NT2/D1 (cell line): ENCODE measurements at places on chromosomes 4 and X.
A peak's percentile ranks its signal among the peaks of the same experiment; 100 is the strongest.

GRCh38 chr4:83083925-83084475 is 30.5 kb downstream of the PLAC8 start:
- DNase-seq: no peak

- DNase-seq: no peak
These were observed 61.4 kb downstream of the HTRA3 start for GRCh38 chr4:8330821-8331574.

- DNase-seq: no peak
These were observed 957.9 kb upstream of the PRKX start for GRCh38 chrX:4671344-4671743.

GRCh38 chrX:80808881-80809411 is 731 bp downstream of the BRWD3 start:
- DNase-seq: no peak

GRCh38 chr4:72641611-72642010 is 72.6 kb upstream of the ADAMTS3 start:
- no peak for DNase-seq

- no peak for DNase-seq
These were observed 61.9 kb upstream of the MTM1 start for GRCh38 chrX:150506486-150506885.

DNA sequence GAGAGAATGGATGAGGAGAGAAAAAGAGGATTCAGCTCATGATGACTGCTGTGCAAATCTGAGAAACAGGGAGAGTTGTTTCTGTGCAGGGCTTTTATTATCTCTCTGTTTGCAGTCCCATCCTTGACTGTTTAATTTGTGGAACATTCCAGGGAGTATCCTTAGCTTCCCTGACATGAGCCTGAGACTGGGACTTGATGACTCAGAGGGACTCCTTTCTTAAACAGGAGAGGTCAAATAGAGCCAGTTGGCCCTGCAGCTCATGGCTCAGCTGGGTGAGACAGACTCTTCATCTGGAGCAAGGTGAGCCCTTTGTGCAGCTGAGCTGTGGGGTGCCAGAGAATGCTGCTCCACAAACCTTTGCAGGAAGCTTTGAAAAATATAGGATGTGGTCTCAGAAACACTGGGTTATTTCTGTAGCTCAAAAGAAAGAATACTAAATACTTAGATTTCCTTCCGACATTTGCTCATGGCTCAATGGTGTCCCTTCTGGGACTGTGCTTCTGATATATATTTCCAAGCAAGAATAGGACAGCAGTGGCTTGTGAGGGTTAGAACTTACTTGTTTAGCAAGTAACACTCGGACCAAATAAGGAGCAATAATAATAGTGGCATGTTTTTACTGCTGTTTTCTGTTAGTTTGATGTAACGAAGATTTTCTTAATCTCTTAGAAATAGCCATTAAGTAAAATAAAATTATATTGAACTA is 14.5 kb downstream of the ARHGAP24 start:
- no peak for DNase-seq

DNA sequence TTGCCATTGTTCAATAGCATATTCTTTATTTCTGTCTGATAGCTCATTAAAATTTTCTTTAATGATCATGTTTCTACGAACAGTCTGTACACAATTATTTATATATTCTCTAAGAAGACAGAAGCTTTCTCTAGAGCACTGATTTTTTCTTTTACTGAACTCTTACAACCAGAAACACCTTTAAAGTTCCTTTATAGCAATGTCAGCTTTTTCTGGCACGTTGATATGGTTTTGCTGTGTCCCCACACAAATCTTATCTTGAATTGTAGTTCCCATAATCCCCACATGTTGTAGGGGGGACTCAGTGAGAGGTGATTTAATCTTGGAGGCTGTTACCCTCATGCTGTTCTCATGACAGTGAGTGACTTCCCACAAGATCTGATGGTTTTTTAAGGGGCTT is 299.4 kb downstream of the PPARGC1A start:
- DNase-seq: no peak

DNA sequence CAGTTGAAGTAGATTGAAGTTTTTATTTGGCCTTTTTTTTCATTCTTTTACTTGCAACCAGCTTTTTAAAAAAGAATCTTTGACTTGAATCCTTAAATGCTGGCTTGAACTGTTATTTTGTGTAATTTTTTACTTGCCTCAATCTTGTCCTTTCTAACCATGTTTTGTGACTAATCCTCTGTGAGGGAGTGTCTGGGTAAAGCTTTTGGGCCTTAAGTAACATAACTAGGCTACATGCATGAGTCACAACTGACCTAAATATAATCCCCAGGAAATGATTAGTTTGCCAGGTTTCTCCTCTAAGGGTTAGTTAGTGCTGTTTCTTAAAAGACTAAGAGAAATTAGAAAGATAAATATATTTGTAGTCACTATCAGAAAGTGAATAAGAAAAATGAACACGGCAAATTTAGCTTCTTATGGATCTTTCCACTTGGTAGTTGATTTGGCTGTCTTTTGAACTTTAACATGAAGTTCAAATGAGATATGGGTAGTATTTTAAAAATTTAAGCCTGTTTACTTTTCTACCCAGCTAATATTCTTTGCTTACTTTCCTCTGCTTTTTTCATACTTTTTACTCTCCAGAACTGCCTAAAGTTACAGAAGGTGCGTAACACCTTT is 13.0 kb downstream of the EXOC1 start:
- no peak for DNase-seq

- peak; percentile 8 for DNase-seq
These were observed 293.2 kb upstream of the PRPS2 start for GRCh38 chrX:12497832-12498591.

DNA sequence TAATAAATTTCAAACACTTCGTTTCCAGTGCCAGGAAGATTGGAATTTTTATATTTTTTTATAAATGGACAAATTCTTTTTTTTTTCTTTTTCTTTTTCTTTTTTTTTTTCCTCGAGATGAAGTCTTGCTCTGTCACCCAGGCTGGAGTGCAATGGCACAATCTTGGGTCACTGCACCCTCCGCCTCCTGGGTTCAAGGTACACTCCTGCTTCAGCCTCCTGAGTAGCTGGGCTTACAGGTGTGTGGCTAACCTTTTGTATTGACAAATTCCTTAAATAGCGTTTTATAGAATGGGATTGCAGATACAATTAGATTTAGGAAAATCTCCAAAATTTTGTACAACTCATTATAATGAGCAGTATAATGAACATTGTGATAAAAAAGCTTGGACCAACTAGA is 328.9 kb downstream of the ARHGAP24 start:
- no peak for DNase-seq

GRCh38 chr4:143383005-143383574 is 46.4 kb downstream of the GAB1 start:
- no peak for DNase-seq

DNA sequence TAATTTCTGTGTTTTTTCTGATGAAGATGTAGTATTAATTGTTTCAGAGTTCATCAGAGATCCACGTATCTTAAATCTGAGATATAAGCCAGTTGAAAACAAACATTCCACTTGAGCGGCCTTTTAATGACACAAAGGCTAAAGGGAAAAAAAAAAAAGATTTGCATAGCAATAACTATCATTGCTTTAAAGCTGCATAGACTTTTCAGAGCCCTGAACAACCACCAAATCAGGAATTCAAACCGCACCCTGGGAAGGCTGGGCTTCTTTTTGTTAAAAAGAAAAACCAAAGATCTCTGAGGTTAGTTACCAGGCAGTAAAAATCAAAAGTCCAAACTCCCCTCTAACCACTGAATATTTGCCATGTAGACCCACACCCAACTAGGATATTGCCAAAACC is 206.0 kb downstream of the HHIP start:
- DNase-seq: no peak

- no peak for DNase-seq
These were observed 34.8 kb upstream of the CXCL6 start for GRCh38 chr4:73801692-73802091.

GRCh38 chr4:185370268-185370949 is 25.3 kb downstream of the LRP2BP start:
- no peak for DNase-seq

GRCh38 chr4:83931659-83932438 is 395.9 kb downstream of the GPAT3 start:
- no peak for DNase-seq

- DNase-seq: no peak
These were observed 79.5 kb downstream of the CLNK start for GRCh38 chr4:10605031-10605430.

DNA sequence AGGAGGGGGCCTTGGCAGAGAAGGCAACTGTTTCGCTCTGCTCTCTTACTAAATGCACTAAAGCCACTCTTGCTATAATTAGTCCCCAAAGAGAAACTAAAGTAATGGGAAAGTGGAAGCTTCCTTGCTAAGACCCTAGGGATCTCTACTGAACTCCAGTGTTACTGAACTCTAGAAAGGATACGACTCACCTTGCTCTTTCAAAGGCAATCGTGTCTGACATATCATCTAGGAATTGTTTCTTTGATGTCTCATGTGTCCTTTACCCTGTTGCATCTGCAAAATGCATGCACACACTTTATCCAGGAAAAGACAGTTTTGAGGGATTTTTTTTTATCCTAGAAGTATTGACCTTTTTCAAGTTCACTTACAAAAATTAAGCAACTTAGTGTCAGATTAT is 148.1 kb upstream of the FAM9B start:
- no peak for DNase-seq

GRCh38 chr4:25437926-25438325 is 60.9 kb downstream of the ANAPC4 start:
- no peak for DNase-seq

GRCh38 chr4:168550064-168550766 is 53.4 kb downstream of the PALLD start:
- no peak for DNase-seq

DNA sequence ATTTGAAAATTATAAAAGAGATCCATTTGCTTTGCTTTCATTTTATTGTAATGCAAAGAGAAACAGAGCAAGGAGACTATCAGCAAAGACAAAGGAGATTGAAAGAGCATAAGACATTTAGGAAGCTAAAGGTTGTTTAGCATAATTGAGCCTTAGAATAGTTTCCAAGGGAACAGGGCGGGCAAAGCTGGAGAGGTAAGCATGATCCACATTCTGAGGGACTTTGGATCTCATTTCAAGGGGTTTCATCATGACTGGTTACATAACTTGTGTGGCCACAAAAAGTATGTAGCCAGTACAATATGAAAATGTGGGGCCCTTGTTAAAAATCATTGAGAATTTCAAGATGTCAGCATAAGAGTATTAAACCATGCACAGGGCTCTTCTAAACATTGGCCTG is 406.5 kb downstream of the RPA4 start:
- DNase-seq: peak; percentile 35

DNA sequence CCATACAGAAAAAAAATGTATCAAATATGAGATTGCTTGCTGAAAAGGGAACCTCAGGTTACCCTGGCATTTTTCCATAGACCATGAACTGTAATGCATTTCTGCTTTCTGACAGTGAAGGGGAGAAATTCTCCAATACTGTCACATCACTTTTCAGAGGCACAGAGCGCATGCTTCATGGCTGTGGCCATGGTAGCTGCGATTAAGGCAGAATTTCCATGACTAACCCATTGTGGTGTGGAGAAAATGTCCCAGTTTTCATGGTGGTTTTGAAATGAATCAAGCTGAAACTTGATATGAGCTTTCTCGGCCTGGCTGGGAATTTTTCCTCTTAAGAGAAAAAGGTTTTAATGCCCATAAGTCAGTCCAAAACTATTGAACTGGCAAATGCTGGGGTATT is 39.5 kb upstream of the MAP3K15 start:
- DNase-seq: no peak

DNA sequence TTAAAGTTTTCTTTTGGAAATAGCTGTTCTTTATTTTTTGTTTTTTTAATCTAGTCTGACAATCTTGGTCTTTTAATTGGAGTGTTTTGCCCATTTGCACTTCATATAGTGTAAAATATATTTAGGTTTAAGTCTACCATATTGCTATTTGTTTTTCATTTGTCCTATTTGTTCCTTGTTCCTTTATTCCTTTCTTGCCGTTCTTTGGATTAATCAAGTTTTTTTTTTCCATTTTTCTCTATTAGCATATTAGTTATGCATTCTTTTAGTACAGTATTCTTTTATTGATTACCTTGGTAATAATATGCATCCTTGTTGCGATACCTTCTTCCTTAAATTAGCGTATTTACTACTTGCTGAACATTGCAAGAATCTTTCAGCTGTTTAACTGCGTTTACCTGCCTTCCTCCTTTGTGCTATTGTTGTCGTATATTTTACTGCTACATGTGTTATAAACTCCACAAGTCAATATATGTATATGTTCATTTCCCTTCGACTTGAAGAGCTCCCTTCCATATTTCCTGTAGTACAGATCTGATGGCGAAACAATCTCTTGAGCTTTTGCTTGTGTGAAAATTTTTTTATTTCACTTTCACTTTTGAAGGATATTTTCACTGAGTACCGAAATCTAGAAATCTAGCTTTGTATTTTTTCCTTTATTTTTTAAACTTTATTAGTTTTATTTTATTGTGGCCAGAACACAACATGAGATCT is 23.9 kb upstream of the RNF212 start:
- DNase-seq: no peak

DNA sequence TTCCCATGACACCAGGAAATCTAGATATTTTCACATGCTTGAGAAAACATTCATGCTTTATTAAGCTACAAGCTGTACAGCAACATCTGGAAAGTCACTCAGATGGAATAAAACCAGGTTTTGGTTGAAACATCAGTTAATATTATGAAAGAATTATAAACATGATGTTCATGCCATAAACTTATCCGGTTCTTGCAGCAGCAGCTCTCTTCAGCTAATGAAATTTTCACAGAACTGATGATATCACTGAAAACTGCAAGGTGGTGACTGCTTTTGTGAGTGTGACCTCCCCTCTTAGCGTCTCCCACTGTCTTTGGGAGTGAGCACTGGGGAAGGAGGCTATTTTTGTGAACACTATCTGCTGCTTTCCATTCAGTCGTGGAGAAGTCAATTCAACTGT is 56.9 kb downstream of the ARHGAP10 start:
- no peak for DNase-seq

DNA sequence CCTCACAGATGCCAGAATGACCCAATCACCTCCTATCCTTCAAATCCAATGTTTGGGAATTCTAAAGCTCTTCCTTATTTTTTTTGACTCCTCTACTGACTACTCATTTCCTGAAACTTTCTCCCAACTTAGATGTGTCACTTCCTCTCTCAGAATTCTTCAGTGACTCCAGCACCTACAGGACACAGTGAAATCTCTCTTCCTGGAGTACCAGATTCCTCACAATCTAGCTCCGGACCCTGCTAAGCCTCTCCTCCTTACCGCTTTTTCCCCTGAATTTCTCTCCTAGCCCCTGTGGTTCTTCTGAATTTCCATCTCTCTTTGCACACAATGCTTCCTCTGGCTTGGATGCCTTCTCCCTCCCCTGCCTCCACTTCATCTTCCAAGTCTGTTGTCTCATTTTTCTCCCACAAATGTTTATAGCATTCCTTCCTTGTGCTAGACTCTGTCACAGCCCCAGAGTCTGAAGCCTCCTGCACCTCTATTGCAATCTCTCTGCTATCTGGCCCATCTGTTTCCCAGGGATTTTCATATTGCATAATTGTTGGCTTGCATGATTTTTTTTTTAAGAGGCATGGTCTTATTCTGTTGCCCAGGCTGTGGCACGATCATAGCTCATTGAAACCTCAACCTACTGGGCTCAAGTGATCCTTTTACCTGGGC is 80.1 kb downstream of the ANAPC4 start:
- DNase-seq: no peak
